ENCODE measurements at places on chromosomes 7 and 10.

DNA sequence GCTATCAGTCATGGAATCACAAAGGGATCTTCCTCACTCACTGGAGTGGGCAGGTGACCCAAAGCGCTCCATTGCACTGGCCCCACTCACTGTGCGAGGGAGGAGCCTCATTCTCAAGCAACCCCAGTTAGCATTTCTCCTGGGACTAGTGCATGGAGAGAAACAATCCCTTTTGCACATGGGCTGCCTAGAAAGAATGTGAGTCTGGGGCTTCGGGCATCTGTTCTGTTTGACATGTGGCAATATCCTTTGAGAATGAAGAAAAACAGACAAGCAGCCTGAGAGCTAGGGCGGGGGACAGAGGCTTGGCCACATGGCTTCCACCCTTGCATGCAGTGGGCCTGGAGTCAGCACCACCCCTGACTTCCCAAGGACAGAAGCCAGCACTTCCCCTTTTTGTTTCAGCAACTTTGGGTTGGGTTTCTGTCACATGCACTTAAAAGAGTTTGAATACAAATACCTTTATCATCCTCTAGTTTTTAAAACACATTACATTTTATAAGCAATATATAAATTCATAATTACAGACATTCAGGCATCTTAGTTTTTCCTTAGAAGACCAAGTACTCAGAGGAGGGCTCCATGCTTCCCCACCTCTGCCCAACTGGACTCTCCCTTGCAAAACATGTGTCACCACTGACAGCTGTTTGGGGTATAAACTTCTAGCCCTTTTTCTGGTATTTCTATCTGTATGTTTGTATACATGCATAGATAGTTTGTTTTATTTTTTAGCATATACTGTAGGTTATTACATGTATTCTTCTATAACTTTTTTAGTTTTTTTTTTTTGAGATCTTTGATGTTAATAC, 73.8 kb downstream of the RBM20 start:
- DNase-seq = peak; percentile 37

DNA sequence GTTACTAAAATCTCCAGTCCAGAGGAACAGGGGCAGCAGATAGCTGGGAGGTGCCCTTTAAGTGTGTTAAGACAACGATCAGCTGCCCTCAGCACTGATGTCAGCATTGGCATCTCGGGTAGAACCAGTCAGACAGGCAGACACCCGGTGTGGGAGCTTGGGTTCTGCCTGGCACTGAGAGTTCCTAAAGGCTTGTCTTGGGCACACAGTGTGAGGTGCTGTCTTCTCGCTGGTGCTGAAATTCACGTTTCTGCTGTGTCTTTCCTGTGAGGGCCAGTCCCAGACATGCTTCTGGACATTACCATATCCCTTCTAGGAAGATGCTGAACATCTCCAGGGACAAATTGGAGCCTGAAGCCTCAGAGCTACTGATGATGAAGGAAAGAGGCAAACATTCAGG, 156.2 kb downstream of the DNAJB6 start:
- DNase-seq = no peak

DNA sequence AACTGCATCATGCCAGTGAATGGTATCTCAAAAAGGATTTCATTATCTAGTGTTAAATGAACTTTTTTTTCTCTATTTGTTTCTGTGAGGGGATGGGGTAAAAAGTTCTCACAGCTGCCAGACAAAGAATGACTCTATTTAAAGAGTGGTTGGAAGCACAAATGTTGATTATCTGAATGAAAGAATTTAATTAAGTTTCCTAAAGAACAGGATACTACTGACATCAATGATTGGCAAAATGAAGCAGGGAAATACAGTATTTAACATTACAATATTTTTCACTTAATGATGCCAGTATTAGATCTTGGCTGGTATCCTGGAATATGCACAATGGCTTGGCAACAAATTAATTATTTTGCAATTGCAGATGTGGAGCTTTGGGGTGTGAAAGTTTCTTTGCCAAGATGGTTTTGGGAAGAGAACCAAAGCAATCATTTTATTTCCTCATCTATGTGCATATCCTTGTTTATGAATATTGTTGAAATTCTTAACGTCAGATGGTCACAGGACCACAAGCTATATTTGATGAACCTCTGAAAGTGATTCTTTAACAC, 336.8 kb downstream of the ARL4A start:
- DNase-seq = no peak

- DNase-seq = no peak
Measured at GRCh38 chr7:3950249-3950648, 649.2 kb downstream of the SDK1 start.

GRCh38 chr10:31081937-31082840, 50.5 kb upstream of the ZNF438 start:
- no peak for DNase-seq
